ENCODE measurements at places on chromosomes 1 and 21.
A peak's percentile ranks its signal among the peaks of the same experiment; 100 is the strongest.

GRCh38 chr1:67261680-67262079, 46.0 kb upstream of the IL12RB2 start:
- no peak for DNase-seq

- DNase-seq, result no peak
These were observed 4.6 kb downstream of the MPZ start for GRCh38 chr1:161304927-161305866.

GRCh38 chr1:233613252-233614172, at the start of gene KCNK1:
KCNK1 (plus strand) TSS chr1:233614106; CDS start chr1:233614172, 66 bp downstream.
- DNase-seq, result no peak

GRCh38 chr1:156122519-156123355, 8.2 kb downstream of the LMNA start:
- DNase-seq, result no peak

GRCh38 chr1:64960731-64961130, 5.6 kb downstream of the JAK1 start:
- DNase-seq, result no peak

GRCh38 chr1:6073480-6074053, 27.9 kb downstream of the KCNAB2 start:
- DNase-seq, result no peak

DNA sequence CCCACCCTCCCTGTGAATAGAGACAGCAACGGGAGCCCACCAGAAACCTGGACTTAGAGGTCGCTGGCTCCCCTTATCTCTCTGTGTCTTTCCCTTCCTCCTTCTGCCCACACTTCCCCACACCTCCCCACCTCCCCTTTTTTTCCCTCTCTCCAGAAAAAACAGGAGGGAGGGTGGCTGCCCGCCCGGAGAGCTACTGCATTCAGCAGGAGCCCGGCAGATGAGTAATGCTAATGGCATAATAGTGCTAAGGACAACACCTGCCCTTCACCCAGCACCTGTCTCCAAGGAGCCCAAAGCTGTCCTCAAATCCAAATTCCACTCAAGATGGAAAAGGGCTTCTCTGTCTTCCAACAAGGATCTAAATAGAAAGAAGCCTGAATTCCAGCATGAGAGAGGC, 11.4 kb upstream of the PRELP start:
- DNase-seq, result no peak

DNA sequence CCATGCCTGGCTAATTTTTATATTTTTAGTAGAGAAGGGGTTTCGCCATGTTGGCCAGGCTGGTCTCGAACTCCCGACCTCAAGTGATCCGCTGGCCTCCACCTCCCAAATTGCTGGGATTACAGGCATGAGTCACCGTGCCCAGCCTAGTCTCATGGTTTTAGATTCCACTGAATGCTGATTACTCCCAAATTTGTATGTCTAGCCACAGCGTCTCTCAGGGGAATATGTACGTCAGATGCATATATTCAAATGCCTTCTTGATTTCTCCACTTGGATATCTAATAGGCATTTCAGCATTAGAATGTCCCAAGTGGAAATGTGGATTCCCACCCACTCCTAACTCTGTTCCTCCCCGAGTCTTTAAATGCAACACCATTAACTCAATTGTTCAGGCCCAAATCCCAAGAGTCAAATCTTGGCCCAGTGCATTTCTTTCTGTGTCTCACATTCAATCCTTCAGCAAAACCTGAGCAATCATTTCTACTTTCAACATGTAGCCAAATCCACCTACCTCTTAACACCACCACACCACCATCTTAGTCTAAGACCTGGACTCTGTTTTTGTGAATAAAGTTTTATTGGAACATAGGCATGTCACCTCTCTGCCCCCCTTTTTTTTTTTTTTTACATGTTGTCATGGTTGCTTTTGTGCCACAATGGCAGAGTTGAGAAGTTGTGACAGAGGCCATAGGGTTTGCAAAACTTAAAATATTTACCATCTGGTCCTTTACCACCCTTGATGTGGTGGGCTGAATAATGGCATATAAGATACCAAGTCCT, 9.8 kb upstream of the CAMTA1 start:
- DNase-seq, result no peak

GRCh38 chr1:167936068-167936929, at the start of gene DCAF6:
DCAF6 (plus strand) TSS chr1:167936683; CDS start chr1:167936912, 229 bp downstream.
- peak; percentile 91 for DNase-seq

DNA sequence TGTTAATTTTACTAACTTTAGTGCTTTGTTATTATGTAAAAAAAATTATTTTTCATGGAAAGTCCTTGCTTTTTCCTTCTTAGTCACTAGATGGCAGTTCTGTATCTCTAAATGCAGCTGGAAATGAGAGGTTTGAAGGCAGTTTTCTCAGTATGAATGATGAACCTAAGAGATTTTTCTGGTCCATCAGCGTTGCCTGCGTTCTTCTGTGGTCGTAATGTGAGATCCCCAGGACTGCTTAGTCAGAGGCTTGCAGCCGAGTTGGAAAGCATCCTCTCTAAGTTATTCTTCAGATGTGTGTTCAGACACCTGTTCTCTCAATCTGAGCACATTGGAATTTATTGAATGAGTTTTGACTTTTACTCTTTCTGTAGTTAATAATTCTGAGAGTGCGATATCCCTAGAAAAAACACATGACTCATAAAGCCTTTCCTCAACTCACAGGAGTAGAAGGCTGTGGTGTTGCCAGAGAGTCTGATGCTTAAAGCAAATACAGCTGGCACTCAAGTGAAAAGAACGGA, 99.3 kb downstream of the FMN2 start:
- DNase-seq, result no peak

GRCh38 chr1:6288026-6288425, 27.1 kb upstream of the GPR153 start:
- DNase-seq, result no peak

DNA sequence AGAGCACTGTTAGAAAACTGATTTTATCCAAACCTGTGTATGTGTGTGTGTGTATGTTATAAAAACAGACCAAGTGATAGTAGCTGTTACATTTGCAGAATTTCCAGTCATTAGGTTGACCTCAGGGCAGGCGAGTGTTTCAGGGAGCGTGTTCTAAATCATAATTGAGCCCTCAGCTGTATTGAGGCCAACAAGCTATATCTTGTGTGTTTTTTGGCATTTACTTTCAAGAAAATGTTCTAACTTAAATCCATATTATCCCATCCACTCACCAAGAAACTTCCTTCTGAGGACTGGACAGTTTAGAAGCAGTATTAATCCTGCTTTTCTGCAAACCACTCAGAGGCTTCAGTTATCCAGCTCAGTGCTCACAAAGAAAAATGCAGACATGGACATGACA, 12.0 kb downstream of the DDAH1 start:
- no peak for DNase-seq

- no peak for DNase-seq
These were observed 39.0 kb upstream of the GRIK3 start for GRCh38 chr1:37073152-37073853.

- DNase-seq, result no peak
These were observed 108.5 kb downstream of the ASH1L start for GRCh38 chr1:155454096-155454495.

DNA sequence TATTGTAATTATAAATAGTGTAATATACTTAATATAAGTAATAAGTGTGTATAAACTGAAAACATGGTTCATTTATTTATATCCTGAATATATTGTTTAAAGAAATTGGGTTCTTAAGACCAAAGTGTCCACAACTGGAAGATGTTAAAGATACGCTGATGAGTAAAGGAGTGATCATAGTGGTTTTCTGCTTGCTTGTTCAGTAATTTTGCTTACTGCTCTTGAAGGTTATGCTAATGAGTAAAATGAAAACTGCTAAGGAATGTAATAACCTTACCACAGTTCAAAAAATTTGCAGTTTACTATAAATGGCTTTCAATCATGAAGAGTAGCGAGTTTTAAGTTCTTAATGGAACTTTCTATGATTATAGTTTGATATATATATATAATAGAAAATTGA, 22.0 kb downstream of the DONSON start:
- no peak for DNase-seq

- no peak for DNase-seq
These were observed 124.5 kb downstream of the ATF6 start for GRCh38 chr1:161890574-161890973.

DNA sequence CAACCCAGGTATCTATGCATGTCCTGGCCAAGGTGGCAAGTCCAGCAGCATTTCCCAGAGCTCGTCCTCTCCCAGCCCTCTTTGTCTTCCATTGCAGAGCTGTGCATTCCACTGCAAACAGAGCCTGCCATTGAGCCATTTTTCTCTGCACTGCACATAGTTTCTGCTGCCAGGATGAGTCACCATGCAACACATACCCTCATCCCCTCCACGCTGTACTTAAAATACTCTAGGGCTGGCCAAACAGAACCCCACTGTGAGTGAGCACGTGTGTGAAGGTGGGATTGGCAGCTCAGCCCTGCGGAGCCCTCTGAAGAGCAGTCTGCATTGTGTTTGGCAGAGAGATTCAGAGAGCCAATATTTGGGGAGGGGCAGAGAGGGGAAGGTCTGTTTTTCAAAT, 3.9 kb upstream of the ATP1B1 start:
- no peak for DNase-seq

DNA sequence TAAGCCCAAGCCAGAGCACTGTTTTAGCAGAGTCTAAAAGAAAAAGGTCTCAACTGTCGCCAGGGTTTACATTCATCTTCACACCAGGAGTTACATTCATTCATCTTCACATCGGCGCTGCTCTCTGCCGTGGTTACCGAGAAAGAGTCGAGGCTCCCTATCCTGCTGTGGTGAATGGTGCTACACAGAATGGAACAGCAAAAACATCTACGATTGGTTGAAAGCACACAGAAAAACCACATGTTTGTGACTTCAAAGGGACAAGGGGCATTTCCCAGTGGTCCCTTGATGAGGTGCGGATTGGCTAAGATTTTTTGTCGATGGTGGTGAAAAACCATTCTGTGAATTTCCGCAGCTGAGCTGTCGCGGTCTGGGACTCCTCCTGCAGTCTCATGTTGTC, 231.1 kb downstream of the SIPA1L2 start:
- no peak for DNase-seq

DNA sequence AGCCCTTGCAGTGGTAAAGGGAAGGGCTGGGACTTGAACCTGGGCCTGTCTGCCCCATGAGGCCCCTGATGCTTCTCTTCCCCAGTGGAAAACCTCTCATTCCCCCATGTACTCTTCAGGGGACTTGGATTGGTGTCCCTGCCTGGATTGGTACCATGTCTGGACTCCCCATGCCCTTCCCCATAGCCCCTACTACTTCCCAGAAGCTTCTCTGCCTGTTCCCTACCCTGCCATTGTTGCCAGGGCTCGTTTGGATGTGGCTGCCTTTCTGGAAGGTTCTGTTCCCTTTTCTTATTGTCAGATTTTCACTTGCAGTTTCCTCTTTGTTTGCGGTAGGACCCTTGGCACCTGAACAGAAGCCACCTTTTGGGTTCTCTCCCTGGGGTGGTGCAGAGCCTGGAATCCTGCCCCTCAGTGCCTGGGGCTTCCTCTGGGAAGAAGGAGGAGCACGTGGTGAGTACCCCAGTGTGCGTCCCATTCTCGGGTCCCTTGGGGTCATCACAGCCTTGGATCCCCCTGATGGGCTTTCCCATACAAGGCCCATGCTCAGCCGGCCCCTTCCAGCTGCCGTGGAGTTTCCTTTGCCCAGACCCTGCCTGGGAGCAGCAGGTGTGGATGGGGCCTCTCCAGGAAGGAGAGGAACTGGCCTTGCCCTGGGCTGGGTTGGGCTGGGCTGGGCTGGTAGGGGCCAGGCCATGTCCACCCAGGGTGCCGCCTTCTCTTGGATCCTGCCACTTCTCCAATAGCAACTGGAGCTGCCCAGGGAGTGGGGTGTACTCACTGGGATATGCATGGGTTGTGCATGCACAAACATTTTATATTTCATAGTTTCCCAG, 281.1 kb downstream of the PTPRU start:
- no peak for DNase-seq

DNA sequence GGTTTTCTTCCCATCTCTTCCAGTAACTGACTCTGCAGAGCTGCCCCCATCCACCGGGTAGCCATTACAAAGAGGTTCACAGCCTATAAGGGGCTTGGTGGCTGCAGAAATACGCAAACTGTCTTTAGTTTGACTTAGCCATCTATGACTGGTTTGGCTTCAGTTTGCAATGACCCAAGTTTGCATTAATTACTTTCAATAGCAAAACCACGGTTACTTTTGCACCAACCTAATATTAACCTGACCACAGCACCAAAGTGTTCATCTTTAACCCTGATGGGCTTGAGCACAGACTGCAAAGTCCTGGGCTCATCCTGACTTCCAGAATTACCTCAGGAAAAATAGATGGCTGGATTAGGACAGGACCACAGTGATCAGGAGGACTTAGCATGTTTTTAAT, 2.2 kb upstream of the HAO2 start:
- DNase-seq, result no peak

DNA sequence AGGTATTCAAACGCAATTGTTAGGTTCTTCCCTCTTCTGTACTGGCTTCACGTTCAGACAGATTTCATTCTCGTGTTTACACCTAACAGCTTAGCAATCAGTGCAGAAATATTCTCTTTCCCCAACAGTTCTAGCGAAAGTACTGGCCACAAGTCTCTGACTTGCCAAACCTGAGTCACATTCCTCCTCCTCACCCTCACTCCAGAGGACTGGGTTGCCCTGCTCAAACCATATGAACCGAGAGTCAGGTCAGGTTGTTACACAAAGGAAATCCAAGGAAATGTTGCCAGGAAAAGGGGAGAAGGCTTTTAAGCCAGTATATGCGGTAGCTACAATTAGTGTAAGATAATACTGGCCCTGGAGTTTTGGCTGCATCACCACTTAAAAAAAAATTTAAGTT, 282.5 kb downstream of the RGS7 start:
- DNase-seq, result no peak

- DNase-seq, result no peak
These were observed 69.2 kb upstream of the EPS8L3 start for GRCh38 chr1:109832945-109833344.

GRCh38 chr1:16061266-16061665, 12.2 kb downstream of the FAM131C start:
- DNase-seq, result no peak

All from stimulated activated CD4-positive, alpha-beta T cell treated with anti-CD3 and anti-CD28 coated beads, Interleukin-1b, Interleukin-23, amount 100 ng/mL, for 1 hour (primary cell).